Large intestine (tissue), 12 donors: ENCODE measurements at places on chromosomes 7 and 10. TPM values are rescaled to one million over a fixed set of nuclear protein-coding genes. Genes with fewer than 3 reads are reported as not detected.

DNA sequence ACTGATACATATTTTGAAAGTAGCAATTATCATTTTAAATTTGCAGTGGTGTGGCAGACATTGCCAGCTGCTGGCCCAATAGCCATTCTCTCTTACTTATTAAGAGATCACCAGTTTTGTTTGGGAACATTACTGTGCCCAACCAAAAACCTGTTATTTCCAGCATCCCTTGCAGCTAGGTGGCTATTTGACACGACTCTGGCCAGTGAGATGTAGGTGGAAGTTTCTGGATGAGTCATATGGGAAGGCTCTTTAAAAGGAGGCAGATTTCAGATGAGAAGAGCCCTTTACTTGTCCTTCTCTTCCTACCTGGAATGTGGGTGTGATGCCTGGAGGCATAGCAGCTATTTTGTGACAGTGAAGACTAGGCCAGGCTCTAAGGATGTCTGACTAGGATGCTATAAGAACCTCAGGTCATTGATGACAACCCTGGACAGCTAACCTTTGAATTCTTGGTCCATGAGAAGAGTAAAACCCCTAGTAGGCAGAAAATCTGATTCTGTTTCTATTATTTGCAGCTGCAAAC is 77.9 kb downstream of the CARD11 start:
- DNase-seq: no peak
- no peaks in the 10 kb centered on the region for H3K27me3 ChIP-seq
- no peak overlapping the region for H3K27ac ChIP-seq
- H3K36me3 ChIP-seq: no peaks in the 10 kb centered on the region
- no peaks in the 10 kb centered on the region for H3K4me1 ChIP-seq
- H3K4me3 ChIP-seq: no peak overlapping the region

GRCh38 chr7:70408891-70409290 is 723.1 kb upstream of the GALNT17 start:
- DNase-seq: no peak
- H3K27ac ChIP-seq: no peak overlapping the region
- no peak overlapping the region for H3K4me3 ChIP-seq
- no peaks in the 10 kb centered on the region for H3K27me3 ChIP-seq
- no peaks in the 10 kb centered on the region for H3K36me3 ChIP-seq
- H3K4me1 ChIP-seq: no peaks in the 10 kb centered on the region

- no peak overlapping the region for H3K27ac ChIP-seq
- no peaks in the 10 kb centered on the region for H3K36me3 ChIP-seq
- no peak for DNase-seq
These were observed 22.7 kb downstream of the JAZF1 start for GRCh38 chr7:28157831-28158416.

DNA sequence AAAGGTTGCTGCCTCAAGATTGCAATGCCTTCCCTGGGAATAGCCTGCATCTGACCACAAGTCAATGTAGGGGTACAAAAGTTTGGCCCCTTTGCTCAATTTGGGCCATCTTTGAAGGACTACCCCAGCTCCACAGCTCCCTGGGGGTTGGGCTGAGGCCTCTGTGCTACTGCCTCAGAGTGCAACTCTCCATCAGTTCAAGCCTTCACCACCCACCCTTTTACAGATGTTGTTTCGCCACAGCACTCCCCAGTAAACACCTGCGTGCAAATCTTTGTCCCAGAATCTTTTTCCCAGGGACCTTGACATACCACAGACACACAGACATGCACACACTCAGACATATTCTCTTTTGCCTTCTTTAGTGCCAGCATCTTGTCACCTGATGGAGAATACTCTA is 66.0 kb upstream of the ANKRD1 start:
- H3K4me3 ChIP-seq: no peak overlapping the region
- no peak for DNase-seq
- H3K36me3 ChIP-seq: no peaks in the 10 kb centered on the region
- no peak overlapping the region for H3K27ac ChIP-seq

DNA sequence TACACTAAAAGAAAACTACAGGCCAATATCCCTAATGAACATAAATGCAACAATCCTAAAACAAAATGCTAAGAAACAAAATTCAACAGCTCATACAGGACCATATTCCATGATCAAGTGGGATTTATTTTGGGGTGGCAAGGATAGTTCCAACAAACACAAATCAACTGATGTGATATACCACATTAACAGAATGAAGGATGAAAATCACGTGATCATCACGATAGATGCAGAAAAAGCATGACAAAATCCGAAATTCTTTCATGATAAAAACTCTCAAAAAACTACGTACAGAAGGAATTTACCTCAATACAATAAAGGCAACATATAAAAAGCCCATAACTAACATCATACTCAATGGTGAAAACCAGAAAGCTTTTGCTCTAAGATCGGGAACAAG is 124.0 kb downstream of the RELN start:
- H3K4me3 ChIP-seq: no peak overlapping the region
- DNase-seq: no peak
- H3K36me3 ChIP-seq: no peaks in the 10 kb centered on the region

DNA sequence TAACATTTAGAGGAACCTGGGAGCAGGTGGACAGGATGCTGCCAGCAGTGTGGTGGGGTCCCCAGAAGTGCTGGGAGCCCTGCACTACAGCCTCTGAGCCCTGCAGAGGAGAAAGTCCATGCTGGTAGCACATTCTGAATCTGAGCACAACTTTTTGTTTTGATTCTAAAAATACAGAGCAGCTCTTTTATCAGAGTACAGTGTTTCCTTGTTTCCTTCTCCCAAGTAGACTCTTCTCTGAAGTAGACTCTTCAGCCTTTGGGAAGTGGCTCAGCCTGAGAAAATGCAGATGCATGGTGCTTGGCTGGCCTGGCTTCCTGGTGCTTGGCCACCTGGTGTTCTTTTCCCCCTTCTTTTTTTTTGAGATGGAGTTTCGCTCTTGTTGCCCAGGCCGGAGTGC is 9.1 kb downstream of the ADCY1 start:
- no peaks in the 10 kb centered on the region for H3K36me3 ChIP-seq
- no peaks in the 10 kb centered on the region for H3K27me3 ChIP-seq

Gene NAMPT
- 111 TPM for polyA plus RNA-seq
